ENCODE measurements at places on chromosomes 1 and 21.

DNA sequence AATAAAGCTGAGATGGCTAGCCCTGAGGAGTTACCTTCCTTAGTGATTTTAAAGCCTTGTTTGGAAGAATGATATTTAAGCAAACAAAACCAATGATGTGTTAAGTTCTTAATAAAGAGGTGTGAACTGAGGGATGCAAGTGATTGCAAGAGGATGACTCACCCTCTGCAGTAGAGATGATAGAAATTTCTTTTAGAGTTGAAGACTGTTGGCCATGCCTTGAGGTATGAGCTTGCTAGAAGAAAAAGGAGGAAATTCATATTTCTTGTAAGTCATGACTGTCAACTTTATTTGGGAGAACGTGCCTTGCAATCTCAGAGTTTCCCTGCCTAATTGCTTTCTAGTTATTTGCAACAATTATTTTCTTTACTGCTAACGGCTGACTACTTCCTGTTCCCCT is 94.7 kb downstream of the PLA2G4A start:
- no peak for DNase-seq

- no peak for DNase-seq
Observed at GRCh38 chr1:66048011-66048410, 255.3 kb downstream of the PDE4B start.

- DNase-seq = no peak
Observed at GRCh38 chr1:151897991-151898431, 11.3 kb downstream of the THEM4 start.

GRCh38 chr1:162166917-162167615 is 97.6 kb downstream of the NOS1AP start:
- DNase-seq = no peak

- no peak for DNase-seq
Observed at GRCh38 chr21:38507374-38507942, 9.2 kb upstream of the ERG start.

DNA sequence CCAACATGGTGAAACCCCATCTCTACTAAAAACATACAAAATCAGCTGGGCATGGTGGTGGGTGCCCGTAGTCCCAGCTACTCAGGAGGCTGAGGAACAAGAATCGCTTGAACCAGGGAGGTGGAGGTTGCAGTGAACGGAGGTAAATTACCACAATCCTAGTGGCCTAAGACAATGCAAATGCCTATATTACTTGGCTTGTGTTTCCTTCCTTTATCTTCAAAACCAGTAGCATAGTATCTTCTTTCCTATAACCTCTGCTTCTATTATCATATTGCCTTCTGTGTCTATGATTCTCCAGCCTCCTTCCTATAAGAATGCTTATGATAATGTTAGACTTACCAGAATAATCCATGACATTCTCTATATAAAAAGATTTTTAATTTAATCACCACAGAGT is 156.2 kb upstream of the RGS18 start:
- no peak for DNase-seq
